AG04450 (cell line): ENCODE measurements at places on chromosomes 6 and 20. TPM values are rescaled to one million over a fixed set of nuclear protein-coding genes. Genes with fewer than 3 reads are reported as not detected.

DNA sequence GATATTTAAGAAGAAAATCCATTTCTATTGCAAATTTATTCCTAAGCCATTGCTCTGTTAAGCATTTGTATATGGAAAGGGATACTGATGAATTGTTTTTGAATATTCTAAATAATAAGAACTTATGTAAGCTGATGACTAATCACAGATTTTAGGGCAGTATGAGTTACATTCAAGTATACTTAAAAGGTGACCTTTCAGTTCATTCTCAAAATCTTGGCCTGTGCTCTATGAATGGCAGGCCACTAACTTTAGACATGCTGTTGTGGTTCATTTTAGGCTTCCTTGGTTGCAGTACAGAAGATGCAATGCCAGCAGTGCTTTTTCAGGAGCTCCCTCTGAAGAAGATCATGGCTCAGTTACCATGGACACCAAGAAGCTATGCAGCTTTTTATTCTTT lies 380.4 kb downstream of the CENPW start:
- DNase-seq: no peak

- no peak for DNase-seq
Measured at GRCh38 chr6:127956956-127957355, 56.1 kb upstream of the THEMIS start.

DNA sequence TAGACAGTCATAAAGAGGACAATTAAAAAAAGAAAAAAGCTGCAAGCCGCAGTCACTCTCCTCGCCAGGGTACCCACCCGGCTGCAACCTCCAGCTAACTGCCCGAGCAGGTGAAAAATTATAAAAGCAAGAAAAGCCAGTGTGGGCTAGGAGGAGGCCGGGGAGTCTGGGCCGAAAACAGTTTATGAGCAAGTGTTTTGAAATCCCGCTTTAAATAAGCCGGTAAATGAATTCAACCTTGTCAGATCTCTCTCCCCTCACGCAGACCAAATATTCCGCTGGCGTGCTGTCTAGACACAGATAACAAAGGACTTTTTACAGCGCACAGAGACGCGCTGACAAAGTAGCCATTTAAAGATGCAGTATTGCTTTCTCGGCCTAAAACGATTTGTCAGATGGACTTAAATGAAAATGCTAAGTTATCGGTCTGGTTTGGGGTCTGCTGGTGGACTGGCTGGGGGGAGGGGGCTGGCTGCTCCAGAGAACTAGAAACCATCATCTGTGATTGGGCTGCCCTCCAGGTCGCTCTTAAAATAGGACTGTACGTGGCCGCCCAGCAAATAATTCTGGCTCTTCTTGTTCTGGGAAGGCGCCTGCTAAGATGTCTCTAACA lies 24.6 kb downstream of the PMEPA1 start:
- no peak for DNase-seq

GRCh38 chr6:112343977-112344376 lies 3.2 kb upstream of the RFPL4B start:
- no peak for DNase-seq

GRCh38 chr6:106106276-106107042 lies 20.3 kb downstream of the PRDM1 start:
- DNase-seq: no peak

DNA sequence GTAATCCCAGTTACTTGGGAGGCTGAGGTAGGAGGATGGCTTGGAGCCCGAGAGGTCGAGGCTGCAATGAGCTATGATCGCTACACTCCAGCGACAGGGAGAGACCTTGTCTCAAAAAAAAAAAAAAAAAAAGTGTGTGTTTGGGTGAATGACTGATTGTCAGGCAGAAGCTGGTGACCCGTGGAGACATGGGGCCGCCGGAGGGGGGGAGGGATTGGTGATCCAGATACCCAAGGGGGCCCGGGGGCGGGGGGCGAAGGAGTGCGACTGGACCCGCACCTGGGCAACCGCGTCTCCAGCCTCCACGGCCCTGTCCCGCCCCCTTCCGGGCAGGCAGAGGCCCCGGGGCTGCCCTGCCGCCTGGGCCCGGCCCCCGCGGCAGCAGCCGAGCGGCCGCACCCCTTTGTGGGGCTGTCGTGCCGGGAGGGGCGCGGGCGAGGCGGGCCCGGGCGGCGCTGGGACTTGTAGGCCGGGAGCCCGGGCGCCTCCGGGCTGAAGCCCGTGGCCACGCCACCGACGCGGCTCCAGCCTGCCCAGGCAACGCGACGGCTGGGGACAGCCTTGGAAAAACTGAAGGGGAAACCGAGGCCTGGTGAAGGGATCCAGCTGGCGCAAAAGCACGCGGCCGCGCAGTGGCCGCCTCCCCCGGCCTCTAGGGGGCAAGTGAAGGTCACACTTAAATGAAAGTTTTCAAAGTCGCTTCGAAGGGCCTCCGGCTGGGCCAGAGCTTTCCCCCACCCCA lies 2.1 kb upstream of the RBM38 start:
- DNase-seq: no peak

GRCh38 chr6:41430875-41431274 lies 95.5 kb downstream of the NCR2 start:
- no peak for DNase-seq

DNA sequence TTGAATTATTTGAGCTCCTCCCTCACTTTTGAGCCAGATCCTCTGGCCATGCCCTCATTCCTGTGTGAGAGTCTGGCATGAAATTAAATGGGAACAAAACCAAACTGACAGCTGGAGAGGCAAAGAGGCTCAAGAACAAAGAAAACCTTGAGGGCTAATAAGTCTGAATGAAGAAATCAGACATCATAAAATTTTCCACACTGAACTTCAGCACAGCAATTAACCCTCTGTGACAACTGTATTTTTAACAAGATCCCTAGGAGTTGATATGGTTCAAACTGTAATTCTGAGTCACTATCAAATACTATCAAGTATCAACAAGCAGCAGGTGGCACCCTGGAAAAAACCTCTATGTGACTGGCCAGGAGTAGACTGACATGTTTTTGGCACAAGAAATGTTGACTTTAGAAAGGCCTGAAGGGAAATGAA lies 109.4 kb upstream of the EMILIN3 start:
- peak; percentile 21 for DNase-seq

- DNase-seq: no peak
Measured at GRCh38 chr6:54096811-54097210, 14.4 kb upstream of the MLIP start.

The VNN1 gene
- 0.06 TPM in 1 of 2 replicates, not detected in the other for polyA plus RNA-seq

The RAB23 gene
- polyA plus RNA-seq: 45.2 and 62.1 TPM in 2 replicates

The LY6G6C gene
- not detected in 2 replicates for polyA plus RNA-seq

The WFDC2 gene
- polyA plus RNA-seq: not detected in 2 replicates

The LRP11 gene
- 64.3 and 71.0 TPM in 2 replicates for polyA plus RNA-seq

The NKAIN2 gene
- not detected in 2 replicates for polyA plus RNA-seq

The MAPK13 gene
- 3.8 and 4.0 TPM in 2 replicates for polyA plus RNA-seq

The BPIFA3 gene
- not detected in 2 replicates for polyA plus RNA-seq

The BCL2L1 gene
- 57.5 and 58.6 TPM in 2 replicates for polyA plus RNA-seq

The FAM209B gene
- polyA plus RNA-seq: 0.35 TPM in 1 of 2 replicates, not detected in the other
